ENCODE measurements at places on chromosomes 2 and 18. TPM values are rescaled to one million over a fixed set of nuclear protein-coding genes. Genes with fewer than 3 reads are reported as not detected.

DNA sequence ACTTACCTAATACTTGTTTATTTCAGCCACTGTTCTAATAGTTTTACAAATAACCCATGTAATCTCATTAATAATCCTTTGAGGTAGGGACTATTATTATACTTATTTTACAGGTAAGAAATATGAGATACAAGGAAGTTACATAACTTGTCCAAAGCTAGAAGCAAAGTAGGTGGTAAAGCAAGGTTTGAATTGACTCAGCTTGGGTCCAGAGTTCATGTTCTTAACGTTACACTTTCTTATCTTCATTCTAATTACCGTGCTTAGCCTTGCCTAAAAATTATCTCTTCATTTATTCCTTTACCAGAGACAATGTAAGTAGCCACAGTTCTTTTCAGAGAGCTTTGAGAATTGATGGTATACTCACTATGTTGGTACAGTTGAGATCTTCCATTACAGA lies 743.6 kb downstream of the KCNJ3 start:
- DNase-seq, result no peak
- H3K4me1 ChIP-seq, result no peaks in the 10 kb centered on the region
- H3K27me3 ChIP-seq, result no peaks in the 10 kb centered on the region
- no peak overlapping the region for H3K27ac ChIP-seq
- H3K36me3 ChIP-seq, result no peaks in the 10 kb centered on the region

- no peaks in the 10 kb centered on the region for H3K36me3 ChIP-seq
- H3K27me3 ChIP-seq, result no peaks in the 10 kb centered on the region
- no peaks in the 10 kb centered on the region for H3K4me1 ChIP-seq
- H3K27ac ChIP-seq, result no peak overlapping the region
- DNase-seq, result no peak
Observed at GRCh38 chr2:62775367-62775668, 69.8 kb downstream of the EHBP1 start.

- H3K4me3 ChIP-seq, result no peak overlapping the region
- H3K36me3 ChIP-seq, result no peaks in the 10 kb centered on the region
- no peaks in the 10 kb centered on the region for H3K27me3 ChIP-seq
Observed at GRCh38 chr2:189487283-189488007, 46.2 kb downstream of the WDR75 start.

- no peaks in the 10 kb centered on the region for H3K27me3 ChIP-seq
- peaks cover 25% of the 10 kb centered on the region for H3K4me1 ChIP-seq
- H3K27ac ChIP-seq, result peak overlapping the region; percentile 57
- no peak overlapping the region for H3K4me3 ChIP-seq
- no peak for DNase-seq
Observed at GRCh38 chr2:238264072-238264460, 24.2 kb upstream of the HES6 start.

GRCh38 chr2:36477746-36478145 lies 120.2 kb downstream of the FEZ2 start:
- H3K27ac ChIP-seq, result no peak overlapping the region
- no peaks in the 10 kb centered on the region for H3K27me3 ChIP-seq
- H3K4me3 ChIP-seq, result no peak overlapping the region
- no peak for DNase-seq
- H3K36me3 ChIP-seq, result peaks cover 40% of the 10 kb centered on the region

DNA sequence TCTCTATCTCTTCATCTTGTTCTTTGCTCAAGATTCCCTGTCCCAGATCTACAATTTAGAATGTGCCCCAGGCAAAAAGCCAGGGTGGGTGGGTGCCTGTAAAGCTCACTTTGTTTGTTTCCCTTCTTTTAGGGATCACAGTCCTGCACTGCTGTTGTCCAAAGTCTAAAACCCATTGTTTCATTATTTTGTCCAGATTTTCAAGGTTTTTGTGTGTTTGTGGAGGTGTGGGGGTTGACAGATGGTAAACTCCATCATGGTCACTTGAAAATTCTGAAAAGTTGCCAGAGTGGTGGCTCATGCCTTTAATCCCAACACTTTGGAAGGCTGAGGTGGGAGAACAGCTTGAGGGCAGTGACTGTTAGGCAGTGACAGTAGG lies 41.5 kb downstream of the YES1 start:
- H3K27ac ChIP-seq, result no peak overlapping the region
- no peaks in the 10 kb centered on the region for H3K36me3 ChIP-seq
- H3K4me3 ChIP-seq, result no peak overlapping the region
- H3K4me1 ChIP-seq, result no peaks in the 10 kb centered on the region
- no peaks in the 10 kb centered on the region for H3K27me3 ChIP-seq

NOSTRIN gene
- total RNA-seq, result 48.1 TPM

GRCh38 chr2:143787674-143788073 lies 658.5 kb downstream of the ARHGAP15 start:
- no peak for DNase-seq
- no peaks in the 10 kb centered on the region for H3K27me3 ChIP-seq
- no peak overlapping the region for H3K27ac ChIP-seq
- H3K4me3 ChIP-seq, result no peak overlapping the region
- H3K36me3 ChIP-seq, result no peaks in the 10 kb centered on the region

GRCh38 chr2:26184555-26185303 lies 11.8 kb downstream of the GAREM2 start:
- no peaks in the 10 kb centered on the region for H3K27me3 ChIP-seq
- H3K36me3 ChIP-seq, result no peaks in the 10 kb centered on the region
- no peak overlapping the region for H3K27ac ChIP-seq
- H3K4me3 ChIP-seq, result peak overlapping the region; percentile 54
- H3K4me1 ChIP-seq, result peaks cover 13% of the 10 kb centered on the region

GRCh38 chr2:172198361-172198760 lies 95.7 kb upstream of the DLX2 start:
- H3K27ac ChIP-seq, result no peak overlapping the region
- no peak for DNase-seq
- H3K4me1 ChIP-seq, result no peaks in the 10 kb centered on the region
- H3K4me3 ChIP-seq, result no peak overlapping the region
- H3K36me3 ChIP-seq, result no peaks in the 10 kb centered on the region

- H3K4me1 ChIP-seq, result no peaks in the 10 kb centered on the region
- peak; percentile 11 for DNase-seq
- H3K27ac ChIP-seq, result no peak overlapping the region
- H3K4me3 ChIP-seq, result no peak overlapping the region
- H3K27me3 ChIP-seq, result no peaks in the 10 kb centered on the region
Observed at GRCh38 chr18:24988253-24988840, 363.6 kb downstream of the ZNF521 start.

HOXD11 gene
- total RNA-seq, result not detected

TMEM198 gene
- 5.0 TPM for total RNA-seq

GRCh38 chr2:153963256-153963655 lies 91.5 kb downstream of the GALNT13 start:
- no peak overlapping the region for H3K27ac ChIP-seq
- DNase-seq, result no peak
- no peaks in the 10 kb centered on the region for H3K27me3 ChIP-seq
- no peaks in the 10 kb centered on the region for H3K36me3 ChIP-seq

- no peak for DNase-seq
- H3K4me1 ChIP-seq, result peaks cover 3% of the 10 kb centered on the region
- H3K27me3 ChIP-seq, result no peaks in the 10 kb centered on the region
- no peaks in the 10 kb centered on the region for H3K36me3 ChIP-seq
Observed at GRCh38 chr2:10912796-10913455, 1.2 kb downstream of the KCNF1 start.

- no peaks in the 10 kb centered on the region for H3K27me3 ChIP-seq
- no peak for DNase-seq
- H3K27ac ChIP-seq, result no peak overlapping the region
- H3K4me3 ChIP-seq, result no peak overlapping the region
- no peaks in the 10 kb centered on the region for H3K36me3 ChIP-seq
Observed at GRCh38 chr2:72378753-72379348, 231.2 kb upstream of the CYP26B1 start.

ZNF24 gene
- 56.2 TPM for total RNA-seq

GRCh38 chr2:88874063-88874657 lies 182.7 kb downstream of the RPIA start:
- H3K27ac ChIP-seq, result no peak overlapping the region
- no peaks in the 10 kb centered on the region for H3K4me1 ChIP-seq
- peak; percentile 29 for DNase-seq
- no peak overlapping the region for H3K4me3 ChIP-seq
- no peaks in the 10 kb centered on the region for H3K36me3 ChIP-seq

MOGAT1 gene
- total RNA-seq, result not detected

DNA sequence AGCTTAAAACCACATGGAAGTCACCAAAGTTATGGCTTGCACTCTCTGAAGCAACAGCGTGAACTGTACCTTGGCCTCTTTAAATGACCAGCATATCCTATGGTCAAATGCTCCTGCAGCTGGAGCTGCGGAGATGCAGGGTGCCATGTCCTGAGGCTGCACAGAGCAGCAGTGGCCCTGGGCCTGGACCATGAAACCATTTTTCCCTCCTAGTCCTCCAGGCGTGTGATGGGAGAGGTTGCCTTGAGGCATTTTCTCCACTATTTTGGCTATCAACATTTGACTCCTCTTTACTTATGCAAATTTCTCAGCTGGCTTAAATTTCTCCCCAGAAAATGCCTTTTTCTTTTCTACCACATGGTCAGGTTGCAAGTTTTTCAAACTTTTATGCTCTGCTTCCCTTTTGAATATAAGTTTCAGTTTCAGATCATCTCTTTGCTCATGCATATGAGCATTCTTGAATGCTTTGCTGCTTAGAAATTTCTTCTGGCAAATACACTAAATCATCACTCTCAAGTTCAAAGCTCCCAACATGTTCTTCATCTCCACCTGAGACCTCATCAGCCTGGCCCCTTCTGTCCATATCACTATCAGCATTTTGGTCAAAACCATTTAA lies 82.9 kb upstream of the TMEFF2 start:
- no peaks in the 10 kb centered on the region for H3K36me3 ChIP-seq
- no peak overlapping the region for H3K4me3 ChIP-seq
- H3K27me3 ChIP-seq, result no peaks in the 10 kb centered on the region
- H3K4me1 ChIP-seq, result no peaks in the 10 kb centered on the region
- DNase-seq, result no peak

DNA sequence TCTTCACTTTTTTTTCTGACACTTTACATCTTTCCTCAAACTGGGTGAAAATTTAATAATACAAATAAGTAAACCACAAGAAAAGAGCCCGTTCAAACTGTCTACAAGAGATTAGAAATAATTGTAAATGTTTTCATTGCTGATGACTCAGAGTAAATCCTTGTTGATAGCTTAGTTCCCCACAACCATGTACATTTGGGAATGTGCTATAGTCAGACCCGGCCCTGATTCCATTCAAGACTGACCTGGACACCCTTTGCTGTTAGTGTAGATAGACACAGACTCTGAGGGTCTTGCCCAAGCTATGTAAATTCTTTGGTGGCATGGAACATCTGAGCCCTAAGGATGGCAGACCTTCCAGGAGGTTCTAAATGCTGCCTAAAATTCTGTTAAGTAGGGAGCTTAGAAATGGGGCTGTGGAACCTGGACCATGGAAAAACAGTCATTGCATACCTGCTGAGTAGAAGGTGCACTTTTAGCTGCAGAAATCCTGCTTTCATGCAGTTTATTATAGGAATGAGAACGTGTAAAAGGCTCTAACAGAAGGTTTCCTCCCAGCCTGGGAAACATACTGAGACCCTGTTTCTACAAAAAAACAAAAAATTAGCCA lies 3.7 kb downstream of the MALT1 start:
- H3K36me3 ChIP-seq, result no peaks in the 10 kb centered on the region
- no peaks in the 10 kb centered on the region for H3K27me3 ChIP-seq
- no peak overlapping the region for H3K4me3 ChIP-seq
- no peak overlapping the region for H3K27ac ChIP-seq
- peaks cover 7% of the 10 kb centered on the region for H3K4me1 ChIP-seq

RUFY4 gene
- total RNA-seq, result not detected

- H3K4me1 ChIP-seq, result peaks cover 21% of the 10 kb centered on the region
- no peak overlapping the region for H3K27ac ChIP-seq
- H3K4me3 ChIP-seq, result no peak overlapping the region
- H3K36me3 ChIP-seq, result no peaks in the 10 kb centered on the region
- H3K27me3 ChIP-seq, result no peaks in the 10 kb centered on the region
- DNase-seq, result no peak
Observed at GRCh38 chr2:62817995-62818713, 112.6 kb downstream of the EHBP1 start.

- no peak overlapping the region for H3K4me3 ChIP-seq
- no peaks in the 10 kb centered on the region for H3K36me3 ChIP-seq
- DNase-seq, result no peak
- H3K27ac ChIP-seq, result no peak overlapping the region
- peaks cover 97% of the 10 kb centered on the region for H3K4me1 ChIP-seq
Observed at GRCh38 chr2:207137596-207138337, 28.0 kb downstream of the KLF7 start.

- no peak overlapping the region for H3K27ac ChIP-seq
- no peak overlapping the region for H3K4me3 ChIP-seq
- no peaks in the 10 kb centered on the region for H3K4me1 ChIP-seq
- no peak for DNase-seq
Observed at GRCh38 chr2:187581125-187581896, 27.1 kb upstream of the TFPI start.

ADAM23 gene
- 1.1 TPM for total RNA-seq

GCG gene
- not detected for total RNA-seq

GRCh38 chr2:235937936-235938335 lies 230.2 kb downstream of the GBX2 start:
- H3K4me3 ChIP-seq, result no peak overlapping the region
- no peaks in the 10 kb centered on the region for H3K36me3 ChIP-seq
- H3K27me3 ChIP-seq, result no peaks in the 10 kb centered on the region
- no peak for DNase-seq
- no peak overlapping the region for H3K27ac ChIP-seq

FOXD4L1 gene
- total RNA-seq, result not detected

DNA sequence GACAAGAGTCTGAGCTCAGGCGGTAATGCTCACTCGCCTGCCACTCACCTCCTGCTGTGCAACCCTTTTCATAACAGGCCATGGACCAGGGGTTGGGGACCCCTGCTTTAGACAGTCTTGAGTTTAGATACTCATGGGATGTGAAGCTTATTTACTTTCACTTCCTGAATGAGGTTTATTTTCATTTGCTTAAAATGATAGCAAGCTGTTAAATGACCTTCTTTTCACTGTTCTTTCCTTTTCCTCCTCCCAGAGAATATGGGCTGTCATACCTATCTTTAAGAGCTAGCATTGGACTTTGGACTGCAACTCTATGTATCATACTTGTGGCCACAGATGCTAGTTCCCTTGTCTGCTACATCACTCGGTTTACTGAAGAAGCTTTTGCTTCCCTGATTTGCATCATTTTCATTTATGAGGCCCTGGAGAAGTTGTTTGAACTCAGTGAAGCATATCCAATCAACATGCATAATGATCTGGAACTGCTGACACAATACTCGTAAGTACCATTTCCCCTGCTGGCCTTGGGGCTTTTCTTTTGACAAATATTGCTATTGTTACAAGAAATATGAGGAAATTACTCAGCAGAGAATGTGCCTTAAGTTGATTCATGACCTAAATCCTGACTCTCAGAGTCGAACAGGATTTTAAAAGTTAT lies 168.5 kb downstream of the DPP4 start:
- H3K4me1 ChIP-seq, result no peaks in the 10 kb centered on the region
- no peak overlapping the region for H3K27ac ChIP-seq
- H3K36me3 ChIP-seq, result no peaks in the 10 kb centered on the region
- H3K27me3 ChIP-seq, result no peaks in the 10 kb centered on the region

DNA sequence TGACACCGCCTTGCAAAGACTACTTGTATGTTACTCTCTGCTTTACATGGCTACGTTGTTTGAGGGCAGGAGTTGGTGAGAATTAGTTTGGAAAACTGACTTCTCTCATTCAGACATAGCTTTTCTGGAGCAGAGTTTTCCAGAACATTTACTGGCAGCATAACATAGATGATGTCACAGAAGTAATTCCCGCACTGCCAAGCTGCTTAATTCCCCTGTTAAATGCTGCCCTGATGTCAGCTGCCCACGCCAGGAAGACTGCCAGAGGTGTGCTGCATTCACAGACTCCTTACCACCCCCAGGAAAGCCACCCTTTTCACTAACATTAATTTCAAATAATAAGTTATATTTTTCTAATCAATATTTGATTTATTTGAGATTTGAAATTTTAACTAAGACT lies 24.7 kb upstream of the PTPN2 start:
- no peak for DNase-seq
- no peak overlapping the region for H3K4me3 ChIP-seq
- H3K27ac ChIP-seq, result no peak overlapping the region

FSHR gene
- total RNA-seq, result not detected

Data from thyroid gland (tissue), 4 donors.